ENCODE measurements at places on chromosomes 16 and 17.

DNA sequence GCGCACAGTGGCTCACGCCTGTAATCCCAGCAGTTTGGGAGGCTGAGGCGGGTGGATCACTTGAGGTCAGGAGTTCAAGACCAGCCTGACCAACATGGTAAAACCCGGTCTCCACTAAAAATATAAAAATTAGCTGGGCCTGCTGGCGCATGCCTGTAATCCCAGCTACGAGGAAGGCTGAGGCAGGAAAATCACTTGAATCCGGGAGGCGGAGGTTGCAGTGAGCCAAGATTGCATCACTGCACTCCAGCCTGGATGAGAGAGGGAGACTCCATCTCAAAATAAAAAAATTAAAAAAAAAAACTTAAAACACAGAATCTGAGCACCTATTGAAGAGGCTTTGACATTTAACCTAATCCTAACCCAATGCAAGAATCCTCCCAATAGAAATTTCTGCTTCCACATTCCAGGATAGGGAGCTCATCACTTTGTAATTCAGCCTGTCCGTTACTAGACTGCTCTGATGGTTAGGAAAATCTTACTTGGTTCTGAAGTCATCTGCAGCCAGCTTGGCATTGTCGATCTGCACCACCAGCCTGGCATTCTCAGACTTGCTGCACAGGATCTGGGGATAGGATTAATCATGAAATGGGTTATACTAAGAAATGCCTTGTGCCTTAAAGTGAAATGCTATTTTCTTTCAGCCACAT is 2.1 kb downstream of the KRT33B start:
- no peak for DNase-seq

DNA sequence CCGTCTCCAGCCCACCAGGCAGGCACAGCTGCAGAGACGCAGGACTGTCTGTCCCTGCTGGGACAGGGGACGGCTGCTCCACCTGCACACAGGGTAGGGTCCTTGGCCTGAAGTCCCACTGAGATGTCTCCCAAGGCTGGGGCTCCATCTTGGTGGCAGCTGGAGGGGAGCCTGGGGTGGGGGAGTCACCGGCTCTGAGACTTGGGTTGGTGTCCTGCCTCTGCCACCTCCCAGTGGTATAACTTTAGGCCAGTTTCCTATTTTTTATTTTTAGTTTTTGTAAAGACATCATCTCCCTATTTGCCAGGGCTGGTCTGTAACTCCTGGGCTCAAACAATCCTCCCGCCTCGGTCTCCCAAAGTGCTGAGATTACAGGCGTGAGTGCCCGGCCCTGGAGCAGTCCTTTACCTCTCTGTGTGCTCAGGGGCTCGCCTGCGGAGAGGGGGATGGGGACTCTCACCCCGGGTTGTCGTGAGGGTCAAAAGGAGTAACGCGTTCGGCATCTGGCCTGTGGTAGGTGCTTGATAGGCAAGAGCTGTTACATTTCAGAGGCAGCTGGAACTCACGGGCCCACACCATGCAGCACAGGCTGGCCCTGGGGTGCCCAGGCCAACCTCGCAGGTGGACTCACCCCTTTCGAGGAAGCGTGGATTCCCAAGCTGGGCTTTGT is 46.6 kb upstream of the DOC2B start:
- DNase-seq: no peak

DNA sequence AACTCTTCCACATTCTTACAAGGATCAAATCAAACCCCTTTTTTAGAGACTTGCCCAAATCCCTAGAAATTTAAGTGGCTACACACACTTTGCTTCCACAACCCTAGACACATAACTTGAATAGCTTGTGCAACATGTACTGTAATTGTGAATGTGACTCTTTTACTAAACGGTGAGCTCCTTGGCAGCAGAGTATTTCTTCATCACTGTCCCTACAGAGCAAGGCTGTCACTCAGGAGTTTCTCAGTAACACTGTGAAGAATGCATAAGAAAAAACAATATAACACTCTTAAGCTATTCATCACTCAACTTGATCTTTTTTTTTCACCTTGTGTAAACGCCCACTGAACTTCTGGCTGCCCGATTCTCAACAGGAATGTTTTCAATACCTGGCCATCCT is 53.8 kb upstream of the ADAMTS18 start:
- no peak for DNase-seq

- no peak for DNase-seq
Observed at GRCh38 chr17:326010-326621, 26.5 kb downstream of the RPH3AL start.

DNA sequence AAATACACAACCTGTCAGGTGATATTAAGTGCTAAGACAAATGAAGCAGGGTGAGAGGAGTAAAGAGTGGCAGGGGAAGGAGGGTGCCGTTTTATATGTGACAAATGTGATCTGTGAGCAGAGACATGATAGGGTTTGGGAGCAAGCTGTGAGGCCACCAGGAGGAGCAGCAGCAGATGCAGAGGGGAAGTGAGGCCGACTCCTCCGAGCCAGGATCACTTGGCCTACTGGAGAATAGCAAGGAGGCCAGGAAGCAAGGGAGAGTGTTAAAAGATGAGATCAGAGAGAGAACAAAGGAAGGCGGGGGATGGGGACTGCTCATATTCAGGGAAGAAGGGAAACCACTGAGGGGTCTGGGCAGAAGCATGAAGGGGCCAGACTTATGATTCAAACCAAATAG is 129.4 kb downstream of the TANGO6 start:
- no peak for DNase-seq

- no peak for DNase-seq
Observed at GRCh38 chr16:30028438-30029076, 2.5 kb downstream of the TLCD3B start.

DNA sequence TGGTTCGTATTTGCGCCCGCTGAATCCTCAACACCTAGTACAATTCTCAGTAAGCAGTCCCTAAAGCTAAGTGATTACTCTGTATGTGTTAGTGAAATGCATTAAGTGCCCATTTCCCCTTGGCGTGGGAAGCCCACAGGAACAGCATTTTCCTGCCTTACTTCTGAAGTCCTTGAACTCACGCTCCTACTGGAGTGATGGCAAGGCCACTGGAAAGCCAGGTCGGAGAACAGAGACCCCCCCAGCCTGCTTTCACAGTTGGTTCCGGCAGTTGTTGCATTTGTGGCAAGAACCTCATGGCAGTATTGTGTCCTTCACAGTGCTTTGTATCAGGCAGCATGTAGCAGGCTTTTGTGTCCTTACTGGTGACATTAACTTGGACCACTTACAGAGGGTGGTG is 340.7 kb downstream of the CDH13 start:
- DNase-seq: no peak

GRCh38 chr16:87241137-87241771 is 75.9 kb downstream of the C16orf95 start:
- no peak for DNase-seq

DNA sequence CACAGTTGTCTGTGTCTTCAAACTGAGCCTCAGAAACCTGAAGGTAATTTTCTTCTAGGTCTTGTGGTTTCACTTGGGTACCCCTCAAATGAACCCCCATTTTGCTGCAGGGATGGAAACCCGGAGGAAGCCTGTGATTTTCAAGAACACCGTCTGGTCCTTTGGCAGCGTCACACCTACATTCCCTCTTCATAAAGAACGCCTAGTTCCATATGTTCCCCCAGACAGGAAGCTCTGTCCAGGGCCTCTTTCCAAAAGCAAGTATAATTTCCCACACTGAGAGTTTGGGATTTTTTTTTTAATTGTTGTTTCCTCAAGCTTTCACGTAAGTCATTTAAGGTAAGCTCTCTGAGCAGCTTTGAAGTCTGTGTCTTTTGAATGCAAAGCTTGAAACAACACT is 515.0 kb downstream of the TMEM114 start:
- no peak for DNase-seq

DNA sequence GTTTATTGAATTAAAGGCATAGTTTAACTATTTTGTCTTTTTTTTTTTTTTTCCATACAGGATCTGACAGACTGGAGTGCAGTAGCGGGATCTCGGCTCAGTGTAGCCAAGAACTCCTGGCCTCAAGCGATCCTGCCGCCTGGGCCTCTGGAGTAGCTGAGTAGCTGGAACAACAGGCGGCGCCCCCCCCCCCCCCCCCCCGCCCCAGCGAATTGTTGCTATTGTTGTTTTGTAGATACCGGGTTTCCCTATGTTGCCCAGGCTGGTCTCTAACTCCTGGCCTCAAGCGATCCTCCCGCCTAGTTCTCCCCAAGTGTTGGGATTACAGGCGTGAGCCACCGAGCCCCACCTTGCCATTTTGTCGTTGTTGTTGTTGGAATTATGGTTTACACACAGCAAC is 1.3 kb upstream of the CENPV start:
- no peak for DNase-seq

GRCh38 chr17:14715561-14715960 is 414.7 kb downstream of the HS3ST3B1 start:
- DNase-seq: no peak

GRCh38 chr16:89145406-89146161 is 26.0 kb upstream of the CDH15 start:
- no peak for DNase-seq

GRCh38 chr16:89041571-89042481 is 51.8 kb upstream of the ACSF3 start:
- DNase-seq: no peak

GRCh38 chr17:49691677-49692191 is 13.8 kb upstream of the SPOP start:
- no peak for DNase-seq

GRCh38 chr17:3845291-3845620 is 790 bp downstream of the NCBP3 start:
- no peak for DNase-seq

- DNase-seq: no peak
Observed at GRCh38 chr16:12081048-12081404, 104.5 kb downstream of the SNX29 start.

GRCh38 chr17:6492892-6493674 is 48.8 kb downstream of the PIMREG start:
- DNase-seq: no peak

DNA sequence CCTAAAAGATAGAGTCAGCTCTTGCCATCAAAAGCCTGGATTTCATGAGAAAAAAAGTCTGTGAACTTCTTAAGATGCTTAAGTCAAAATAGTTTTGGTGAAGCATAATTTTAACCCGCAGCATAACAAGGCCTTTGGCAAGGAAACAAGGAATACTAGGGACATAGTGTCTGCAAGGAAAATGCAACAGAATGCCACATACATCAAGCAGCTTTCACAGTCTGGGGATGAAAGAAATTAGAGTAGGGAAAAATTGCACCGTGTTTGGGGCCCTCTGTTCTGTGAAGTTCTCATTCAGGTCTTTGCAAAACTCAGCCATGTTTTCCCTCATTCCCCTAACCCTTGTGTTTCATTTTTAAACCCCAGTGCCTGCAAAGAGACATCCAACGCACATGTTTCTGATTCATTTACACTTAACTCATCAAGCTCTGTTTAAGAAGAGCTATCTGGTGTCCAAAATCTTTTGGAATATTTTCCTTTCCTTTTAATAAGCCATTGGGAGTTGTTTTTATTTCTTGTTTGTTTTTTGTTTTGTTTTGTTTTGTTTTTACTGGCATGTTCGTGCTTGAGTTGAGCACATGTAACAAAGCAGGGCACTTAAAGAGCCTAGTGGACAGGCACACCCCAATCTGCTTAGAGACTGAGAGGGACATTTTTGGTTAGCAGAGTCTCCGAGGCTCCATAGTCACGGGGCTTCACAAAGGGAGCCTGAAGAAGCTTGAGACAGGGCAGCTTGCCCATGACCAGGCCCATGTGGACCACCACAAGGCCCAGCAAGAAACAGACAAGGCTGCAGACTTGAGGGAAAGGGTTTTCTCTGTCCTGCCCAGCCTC is 116.5 kb downstream of the ANKFN1 start:
- DNase-seq: no peak

- no peak for DNase-seq
Observed at GRCh38 chr17:50465171-50465570, 3.5 kb downstream of the CHAD start.

DNA sequence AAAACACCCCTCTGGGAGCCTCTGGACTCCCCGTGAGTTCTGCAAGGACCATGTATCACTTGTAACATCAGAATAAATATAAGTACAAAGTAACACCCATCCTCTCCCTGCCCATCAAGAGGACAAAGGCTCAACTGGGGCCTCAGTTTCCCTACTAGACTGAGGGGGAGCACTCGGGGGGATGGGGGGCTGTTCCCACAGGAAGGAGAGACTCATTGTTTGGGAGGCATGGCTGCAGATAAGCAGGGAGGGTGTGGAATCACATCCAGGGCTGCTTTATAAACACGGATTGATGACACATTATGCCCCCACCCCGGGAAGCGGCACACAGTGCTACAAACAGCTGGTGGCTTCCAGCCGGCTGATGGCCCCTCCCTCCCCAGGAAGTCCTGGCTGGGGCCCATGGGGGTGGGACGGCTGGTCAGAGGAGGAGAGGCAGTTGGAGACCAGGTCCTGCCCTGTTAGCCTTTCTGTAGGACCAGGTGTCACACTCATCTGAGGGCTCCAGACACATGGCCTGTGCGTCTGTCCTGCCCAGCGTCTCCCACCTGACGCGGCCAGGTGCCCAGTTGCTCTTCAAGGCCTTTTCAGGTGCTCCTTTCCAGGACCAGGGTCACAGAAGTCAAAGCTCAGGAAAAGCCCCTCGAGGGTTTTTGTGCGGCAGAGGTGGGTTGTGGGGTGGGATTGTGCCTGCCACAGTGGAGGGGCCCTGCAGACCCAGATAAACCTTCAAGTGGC is 1.3 kb upstream of the MPG start:
- no peak for DNase-seq

GRCh38 chr17:57166803-57167202 is 81.8 kb downstream of the AKAP1 start:
- no peak for DNase-seq

DNA sequence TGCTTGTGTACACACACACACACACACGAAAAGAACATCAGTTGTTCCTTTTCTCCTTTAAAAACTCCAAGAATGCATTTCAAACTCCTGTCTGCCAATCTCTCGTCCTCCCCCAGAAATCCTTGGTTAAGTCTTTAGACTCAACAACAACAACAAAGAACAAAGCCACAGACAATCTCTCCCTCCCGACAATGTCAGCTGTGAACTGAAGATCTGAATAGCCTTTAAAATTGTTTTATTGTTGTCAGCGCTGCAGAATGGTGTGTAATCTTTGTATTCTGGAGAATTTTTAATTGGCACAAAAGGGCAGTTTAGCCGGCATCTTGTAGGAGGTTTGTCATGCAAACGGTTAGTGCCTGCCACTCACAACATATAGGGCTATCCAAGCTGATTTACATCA is 219.5 kb downstream of the MSI2 start:
- no peak for DNase-seq

- DNase-seq: no peak
Observed at GRCh38 chr17:35745246-35745645, 7.8 kb downstream of the GAS2L2 start.

DNA sequence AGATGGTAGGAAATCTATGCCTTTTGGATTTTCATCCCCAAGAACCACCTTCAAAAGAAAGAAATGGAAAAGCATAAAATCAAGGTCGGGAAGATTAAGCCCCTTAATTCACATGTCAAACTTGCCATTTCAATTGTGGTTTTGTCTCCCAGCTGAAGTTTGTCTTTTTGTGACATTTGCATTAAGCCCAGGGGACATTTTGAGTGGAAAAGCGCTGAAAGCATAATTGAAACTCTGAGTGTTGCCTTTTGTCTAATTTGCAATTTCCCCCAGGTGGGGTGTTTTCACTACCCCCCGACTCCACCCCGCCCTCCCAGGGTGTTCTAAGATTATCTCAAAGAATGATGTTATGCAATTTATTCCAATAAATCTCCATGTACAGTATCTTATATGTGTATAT is 396.2 kb downstream of the CDH13 start:
- no peak for DNase-seq
